Left ventricle myocardium superior (tissue), 1 donor: ENCODE measurements at places on chromosomes 7 and 10. TPM values are rescaled to one million over a fixed set of nuclear protein-coding genes. Genes with fewer than 3 reads are reported as not detected.

HERC4 gene
- total RNA-seq, result 28.3 TPM

DNA sequence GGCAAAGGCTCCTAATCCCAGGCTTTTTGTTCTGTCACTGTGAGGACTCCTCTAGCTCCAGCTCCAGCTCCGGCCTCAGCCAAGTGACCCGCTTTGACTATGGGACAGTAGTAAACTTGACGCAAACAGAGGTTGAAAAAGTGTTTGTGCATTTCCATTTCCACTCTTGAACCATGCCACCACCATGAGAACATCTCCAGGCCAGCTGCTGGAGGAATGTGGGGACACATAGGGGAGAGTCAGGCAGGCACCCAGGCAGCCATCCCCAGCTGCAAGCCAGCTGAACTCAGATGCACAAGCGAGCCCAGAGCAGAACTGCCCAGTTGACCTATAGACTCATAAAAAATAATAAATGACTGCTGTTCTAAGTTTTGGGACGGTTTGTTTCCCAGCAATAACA, 224.7 kb downstream of the GRID1 start:
- DNase-seq, result no peak

DNA sequence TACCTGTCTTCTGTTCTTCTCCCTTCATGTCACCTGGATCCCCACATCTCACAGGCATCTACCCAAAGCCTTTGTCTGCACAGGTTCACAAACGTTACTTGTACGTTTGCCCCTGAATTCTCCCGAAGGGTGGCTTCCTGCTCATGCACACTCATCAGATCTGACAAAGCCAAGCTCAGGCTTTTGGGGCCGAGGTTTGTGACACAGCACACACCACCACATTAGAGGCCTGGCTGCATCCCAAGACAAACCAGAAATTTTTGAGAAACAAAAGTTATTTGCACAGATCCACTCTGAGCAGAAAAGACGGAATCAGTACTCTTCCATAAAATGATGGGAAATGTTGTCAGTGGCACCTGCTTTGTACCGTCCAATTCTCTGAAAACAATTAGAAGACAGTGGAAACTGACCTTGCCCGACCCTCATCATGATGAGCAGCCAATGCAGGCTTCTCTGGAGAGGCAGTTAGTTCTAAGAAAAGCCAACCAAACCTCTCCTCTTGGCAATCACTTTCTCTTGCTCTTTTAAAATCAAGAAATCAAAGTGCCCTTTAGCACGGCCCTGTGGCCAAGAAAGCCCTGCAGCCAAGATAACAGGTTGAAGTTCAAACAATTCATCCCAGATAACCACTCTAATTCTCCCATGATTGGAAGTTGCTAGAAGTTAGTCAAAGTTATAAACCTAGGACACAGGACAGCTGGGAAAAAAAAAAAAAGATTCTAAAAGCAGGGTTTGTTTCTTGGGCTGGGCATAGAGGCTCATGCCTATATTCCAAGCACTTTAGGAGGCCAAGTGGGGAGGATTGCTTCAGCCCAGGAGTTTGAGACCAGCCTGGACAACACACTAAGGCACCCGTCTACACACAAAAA, 13.6 kb upstream of the SVIL start:
- no peak for DNase-seq

GRCh38 chr10:72665925-72666324, 26.0 kb upstream of the MCU start:
- no peak for DNase-seq

- no peak for DNase-seq
These were observed 85.9 kb downstream of the UBE3C start for GRCh38 chr7:157224627-157225026.

- no peak for DNase-seq
These were observed 692.6 kb downstream of the ZWINT start for GRCh38 chr10:55668326-55668922.

- peak; percentile 72 for DNase-seq
These were observed 37.2 kb upstream of the TARP start for GRCh38 chr7:38310591-38311101.

GRCh38 chr7:19572566-19572965, 136.3 kb downstream of the POLR1F start:
- no peak for DNase-seq
